CD4-positive, alpha-beta T cell treated with Interleukin-4 for 1 hour (primary cell): ENCODE measurements at places on chromosomes 5 and 9.

- DNase-seq = no peak
Measured at GRCh38 chr9:91074866-91075265, 273.2 kb downstream of the SYK start.

DNA sequence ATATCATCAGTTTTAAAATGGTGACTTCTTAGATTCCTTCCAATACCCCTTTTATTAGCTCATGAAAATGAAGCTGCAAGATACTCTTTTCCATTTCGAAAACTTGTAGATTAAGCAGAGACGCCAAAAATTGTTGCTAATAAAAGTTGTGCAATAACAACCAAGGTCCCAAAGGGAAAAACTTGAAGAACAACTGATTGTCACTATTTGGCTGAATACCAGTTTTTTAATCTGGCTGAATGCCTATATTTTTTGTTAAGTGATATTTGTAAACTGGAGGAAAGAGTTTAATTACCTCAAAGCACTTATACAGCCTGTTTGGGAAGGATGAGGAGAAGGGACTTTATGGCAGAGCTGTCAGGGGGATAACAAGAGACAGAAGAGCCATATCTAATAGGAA is 14.6 kb downstream of the C5orf58 start:
- no peak for DNase-seq

DNA sequence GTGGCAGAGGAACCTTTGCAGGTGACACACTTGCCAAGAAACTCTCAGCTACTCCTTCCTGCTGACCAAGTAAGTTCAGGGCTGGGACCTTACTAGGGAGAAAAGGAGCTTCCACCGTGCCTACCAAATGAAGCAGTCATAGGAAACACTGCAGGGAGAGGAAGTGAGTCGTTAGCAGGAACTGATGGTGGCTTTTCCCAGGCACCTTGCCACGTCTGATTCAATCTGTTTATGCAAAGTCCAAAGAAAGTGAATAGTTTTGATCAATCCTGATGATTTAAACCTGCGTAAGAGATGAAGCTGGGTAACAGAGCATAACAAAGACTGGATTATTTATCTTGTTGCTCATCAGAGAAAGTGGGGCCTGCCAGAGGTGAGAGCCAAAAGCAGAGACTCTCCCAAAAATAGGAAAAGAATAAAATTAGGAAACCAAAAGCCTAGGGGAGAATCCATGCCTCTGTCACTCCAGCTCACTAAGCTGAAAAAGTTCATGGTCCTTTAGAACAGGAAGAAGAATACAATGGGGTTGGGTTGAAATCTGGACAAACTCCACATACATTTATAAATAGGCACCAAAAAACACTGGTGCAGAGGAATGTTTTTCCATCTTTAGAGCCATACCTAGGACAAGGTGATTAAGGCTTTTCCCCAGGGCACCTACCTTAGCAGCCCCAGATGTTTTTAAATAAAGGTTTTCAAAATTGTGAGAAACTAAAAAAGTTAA is 9.3 kb upstream of the PFDN1 start:
- no peak for DNase-seq

- DNase-seq = no peak
Measured at GRCh38 chr9:135034106-135034505, 53.4 kb upstream of the OLFM1 start.

DNA sequence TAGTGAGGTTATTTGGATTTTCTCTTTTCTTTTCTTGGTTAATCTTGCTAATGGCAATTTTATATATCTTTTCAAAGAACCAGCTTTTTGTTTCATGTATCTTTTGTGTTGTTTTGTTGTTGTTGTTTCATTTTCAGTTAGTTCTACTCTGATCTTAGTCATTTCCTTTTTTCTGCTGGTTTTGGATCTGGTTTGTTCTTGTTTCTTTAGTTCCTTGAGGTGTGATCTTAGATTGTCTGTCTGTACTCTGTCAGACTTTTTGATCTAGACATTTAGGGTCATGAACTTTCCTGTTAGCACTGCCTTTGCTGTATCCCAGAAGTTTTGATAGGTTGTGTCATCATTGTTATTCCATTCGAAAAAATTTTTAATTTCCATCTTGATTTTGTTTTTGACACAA is 399.7 kb downstream of the TLE1 start:
- DNase-seq = no peak

DNA sequence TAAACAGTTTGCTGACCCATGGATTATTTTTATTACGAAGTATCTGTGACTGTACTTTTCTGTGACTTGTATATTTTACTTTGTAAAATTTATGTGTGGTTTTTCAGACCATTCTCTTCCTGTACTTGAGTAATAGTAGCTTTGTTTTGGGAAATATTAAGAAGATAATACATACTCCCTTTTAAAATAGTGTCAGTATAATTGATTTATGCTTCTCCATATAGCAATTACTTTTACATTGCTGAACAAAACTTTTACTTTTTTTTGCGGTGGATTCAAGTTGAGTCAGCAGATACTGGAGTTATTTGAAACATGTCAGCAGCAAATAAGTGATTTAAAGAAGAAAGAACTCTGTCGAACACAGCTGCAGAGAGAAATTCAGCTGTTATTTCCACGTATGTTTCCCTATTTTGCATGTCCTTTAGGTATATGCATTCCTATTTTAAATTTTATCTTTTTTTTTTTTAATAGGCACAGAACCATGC is 28.4 kb downstream of the TENT2 start:
- no peak for DNase-seq

GRCh38 chr5:126864042-126864688 is 87.2 kb downstream of the LMNB1 start:
- no peak for DNase-seq

GRCh38 chr5:150175536-150175935 is 9.0 kb downstream of the CDX1 start:
- DNase-seq = no peak

DNA sequence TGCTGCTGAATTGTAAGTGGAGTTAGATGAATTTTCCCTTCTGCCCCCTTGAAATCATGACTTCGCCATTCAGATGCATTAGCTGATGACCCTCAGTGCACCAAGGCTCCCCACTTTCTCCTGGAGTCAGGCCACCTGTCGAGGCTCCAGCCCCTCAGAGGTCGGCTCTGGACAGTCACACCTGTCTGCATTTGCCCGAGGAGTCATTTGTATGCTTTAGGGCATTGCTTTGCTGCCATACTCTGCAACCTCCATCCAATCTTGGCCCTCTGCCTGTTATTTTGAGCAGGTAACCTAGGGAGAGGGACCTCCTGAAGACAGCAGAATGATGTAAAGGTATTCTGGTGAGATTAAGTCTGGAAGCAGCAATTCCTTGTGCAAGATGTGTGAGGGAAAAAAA is 144.8 kb downstream of the MACROH2A1 start:
- no peak for DNase-seq

GRCh38 chr9:4068449-4068848 is 231.4 kb downstream of the GLIS3 start:
- no peak for DNase-seq

- DNase-seq = no peak
Measured at GRCh38 chr9:128340691-128341434, 536 bp downstream of the SLC27A4 start.

GRCh38 chr5:146048994-146049703 is 56.2 kb downstream of the PLAC8L1 start:
- no peak for DNase-seq

DNA sequence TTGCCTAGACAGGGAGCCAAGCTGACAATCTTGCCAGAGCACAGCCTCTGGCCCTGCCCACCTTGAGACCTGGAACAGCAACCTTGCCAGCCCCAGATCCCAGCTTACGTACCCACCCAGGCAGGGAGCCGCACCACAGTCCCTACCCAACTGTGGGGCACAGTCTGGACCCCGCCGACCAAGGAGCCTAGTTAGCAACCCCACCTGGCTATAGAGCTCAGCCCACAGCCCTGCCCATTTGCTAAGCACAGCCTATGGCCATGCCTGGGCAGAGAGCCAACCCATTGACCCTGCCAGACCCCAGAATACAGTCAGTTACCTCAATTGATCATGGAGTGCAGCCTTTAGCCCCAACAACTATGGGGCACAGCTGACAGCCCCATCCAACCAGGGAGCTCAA is 97.9 kb upstream of the SH3GL2 start:
- no peak for DNase-seq

GRCh38 chr5:56840597-56840996 is 25.2 kb downstream of the MAP3K1 start:
- DNase-seq = no peak

GRCh38 chr5:80409367-80409966 is 1.6 kb downstream of the ZFYVE16 start:
- no peak for DNase-seq

GRCh38 chr5:119078071-119078846 is 7.4 kb downstream of the DMXL1 start:
- DNase-seq = no peak

DNA sequence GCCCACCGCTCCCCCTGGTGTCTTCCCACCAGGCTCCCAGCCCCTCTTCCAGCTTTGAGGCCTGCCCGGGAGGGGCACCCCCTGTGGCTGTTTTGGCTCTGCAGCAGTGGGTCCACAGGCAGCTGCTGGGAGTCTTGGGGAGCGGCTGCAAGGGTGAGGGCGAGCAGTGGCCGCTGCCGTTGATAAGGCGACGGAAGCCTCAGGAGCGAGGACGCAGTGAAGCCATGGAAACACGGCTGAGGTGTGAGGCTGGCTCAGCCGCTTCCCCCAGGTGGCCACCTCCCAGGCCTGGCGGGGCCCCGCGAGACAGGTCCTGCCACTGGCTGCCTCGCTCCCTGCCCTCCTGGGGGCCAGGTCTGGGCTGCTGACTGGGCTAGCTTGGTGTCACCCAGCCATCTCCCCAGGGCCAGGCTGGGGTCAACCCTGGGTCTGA is 41.5 kb downstream of the CXXC5 start:
- no peak for DNase-seq

DNA sequence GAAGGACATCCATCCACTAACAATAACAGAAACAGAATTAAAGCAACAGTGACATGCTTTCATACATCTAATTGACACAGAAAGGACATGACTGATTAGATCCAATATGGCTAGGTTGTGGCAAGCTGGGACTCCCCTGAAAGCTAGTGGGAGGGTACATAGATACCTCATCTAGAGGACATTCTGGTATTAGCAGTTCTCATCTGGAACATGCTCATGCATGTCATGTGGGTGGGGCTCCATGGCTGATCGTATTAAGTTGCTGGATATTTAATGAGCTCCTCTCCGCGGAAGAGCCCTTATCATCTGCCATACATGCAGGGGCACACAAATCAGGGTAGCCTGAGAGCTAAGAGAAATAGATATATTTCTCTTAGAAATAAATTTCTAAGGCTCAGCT is 358.9 kb downstream of the ICE1 start:
- DNase-seq = no peak

DNA sequence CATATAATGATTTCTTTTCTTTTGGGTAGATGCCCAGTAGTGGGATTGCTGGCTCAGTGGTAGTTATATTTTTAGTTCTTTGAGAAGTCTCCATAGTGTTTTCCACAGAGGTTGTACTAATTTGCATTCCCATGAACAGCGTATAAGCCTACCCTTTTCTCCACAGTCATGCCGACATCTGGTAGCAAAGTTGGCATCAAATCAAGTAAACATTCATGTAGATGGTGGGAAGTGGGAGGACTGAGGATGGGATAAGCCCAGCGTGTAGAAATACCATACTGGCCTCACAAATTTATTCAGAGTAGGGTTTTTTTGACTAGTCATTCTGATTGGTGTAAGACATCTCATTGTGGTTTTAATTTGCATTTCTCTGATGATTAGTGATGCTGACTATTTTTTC is 115.4 kb downstream of the EGFLAM start:
- no peak for DNase-seq

- no peak for DNase-seq
Measured at GRCh38 chr5:89301321-89302025, 418.5 kb upstream of the MEF2C start.

GRCh38 chr9:130530938-130531337 is 48.4 kb upstream of the FUBP3 start:
- DNase-seq = no peak

DNA sequence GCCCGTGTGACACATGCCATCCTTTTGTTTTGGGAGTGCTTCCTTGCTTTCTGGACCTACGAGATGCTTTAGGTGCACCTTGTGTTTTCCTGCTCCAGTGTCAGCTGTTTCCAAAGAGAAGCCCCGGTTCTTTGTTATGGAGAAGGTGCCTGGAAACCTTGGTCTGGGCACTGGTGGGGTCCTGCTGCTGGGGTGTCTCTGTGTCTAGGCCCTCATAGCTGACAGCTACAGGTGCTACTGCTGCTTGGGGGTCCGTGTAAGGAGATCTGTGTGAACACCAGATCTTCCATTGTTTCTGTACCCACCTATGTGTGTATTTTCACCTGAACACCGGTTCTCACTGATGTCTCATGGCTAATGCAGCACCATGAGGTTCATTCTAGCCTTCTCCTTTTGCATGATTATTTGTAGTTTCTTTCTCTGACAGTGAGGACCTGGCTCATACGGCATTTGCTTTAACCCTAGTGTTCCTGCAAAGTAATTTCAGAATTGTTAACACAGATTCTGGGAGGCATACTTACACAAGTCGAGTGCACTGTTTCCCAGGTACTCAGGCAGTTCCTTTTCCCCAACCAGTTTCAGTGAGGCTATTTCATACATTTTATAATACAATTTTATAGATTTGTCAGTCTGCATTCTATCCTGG is 13.2 kb upstream of the FAM120AOS start:
- no peak for DNase-seq

DNA sequence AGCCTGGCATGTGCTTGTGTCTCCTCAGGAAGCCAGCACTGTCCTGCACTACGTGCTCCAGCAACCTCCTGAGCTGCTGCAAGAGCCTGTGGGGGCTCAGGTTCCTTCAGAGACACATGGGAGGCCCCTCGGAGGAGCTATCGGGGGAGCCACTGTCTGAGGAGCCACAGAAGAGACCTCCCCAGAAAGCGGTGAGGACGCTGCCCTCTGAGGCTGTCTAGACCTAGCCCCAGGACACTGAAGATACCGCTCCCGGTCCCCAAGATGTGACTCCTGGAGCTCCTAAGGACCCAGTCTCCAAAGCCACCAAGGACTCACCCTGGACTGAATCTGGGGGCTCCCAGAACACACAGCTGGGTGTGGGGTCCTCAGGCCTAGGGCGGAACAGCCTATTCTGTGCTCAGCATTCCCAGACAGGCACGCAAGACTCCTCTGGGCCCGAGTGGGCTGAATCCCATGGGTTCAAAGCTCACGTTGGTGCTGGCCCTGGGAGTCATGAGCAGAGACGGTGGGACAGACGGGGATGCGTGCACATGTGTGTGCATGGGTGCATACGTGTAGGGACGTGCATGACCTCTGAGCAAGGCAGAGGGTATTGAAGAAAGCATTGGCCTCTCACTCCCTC is 50.0 kb downstream of the HRH2 start:
- DNase-seq = peak; percentile 7

DNA sequence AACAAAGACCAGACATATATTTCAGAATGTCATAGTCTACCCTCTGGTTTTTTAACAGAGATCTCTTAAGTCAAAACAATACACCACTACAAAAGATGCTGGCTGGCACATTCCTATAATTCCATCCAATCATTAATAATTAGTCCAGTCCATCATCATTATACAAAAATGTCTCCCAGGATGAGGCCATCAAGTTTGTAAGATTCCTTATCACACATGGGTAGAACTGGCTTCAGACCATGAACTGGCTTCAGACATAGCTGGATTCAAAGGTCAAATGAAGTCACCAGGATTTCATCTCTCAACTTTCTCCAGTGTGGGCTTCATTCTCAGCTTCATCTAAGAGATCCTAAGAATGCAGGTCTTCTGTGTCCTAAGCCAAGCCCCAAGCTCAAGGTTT is 147.1 kb downstream of the ENC1 start:
- no peak for DNase-seq
